ENCODE measurements at places on chromosomes 2 and 18.

GRCh38 chr2:209523867-209524266 is 100.0 kb downstream of the MAP2 start:
- DNase-seq = no peak

GRCh38 chr2:230694241-230694640 is 18.4 kb upstream of the CAB39 start:
- DNase-seq = no peak

GRCh38 chr2:197994751-197995150 is 190.4 kb downstream of the PLCL1 start:
- DNase-seq = no peak

GRCh38 chr2:2098458-2099167 is 232.5 kb downstream of the MYT1L start:
- no peak for DNase-seq

GRCh38 chr18:50114448-50114847 is 80.5 kb downstream of the MYO5B start:
- DNase-seq = no peak
